ENCODE measurements at places on chromosomes 1 and 21.

GRCh38 chr1:158793604-158794003, 12.6 kb upstream of the OR6N2 start:
- no peak for DNase-seq

- no peak for DNase-seq
These were observed 186.1 kb upstream of the KLHDC7A start for GRCh38 chr1:18294437-18295176.

DNA sequence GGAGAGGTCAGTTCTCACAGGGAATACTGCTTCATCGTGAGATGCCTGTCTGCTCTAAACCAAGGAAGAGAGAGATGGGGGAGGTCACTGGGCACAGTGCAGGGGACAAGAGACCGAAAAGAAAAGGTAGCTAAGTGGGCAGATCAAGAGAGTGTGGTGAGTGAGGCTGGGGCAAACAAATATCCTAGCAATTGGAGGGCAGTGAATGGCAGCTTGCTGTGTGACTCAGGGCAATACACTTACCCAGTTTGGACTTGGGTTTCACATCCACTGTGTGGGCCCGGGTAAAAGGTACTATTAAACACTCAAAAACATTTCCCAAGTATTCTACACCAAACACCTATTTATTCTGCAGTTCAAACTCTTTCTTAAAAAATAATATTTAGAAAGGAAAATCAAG, 10.2 kb downstream of the PLXNA2 start:
- no peak for DNase-seq

DNA sequence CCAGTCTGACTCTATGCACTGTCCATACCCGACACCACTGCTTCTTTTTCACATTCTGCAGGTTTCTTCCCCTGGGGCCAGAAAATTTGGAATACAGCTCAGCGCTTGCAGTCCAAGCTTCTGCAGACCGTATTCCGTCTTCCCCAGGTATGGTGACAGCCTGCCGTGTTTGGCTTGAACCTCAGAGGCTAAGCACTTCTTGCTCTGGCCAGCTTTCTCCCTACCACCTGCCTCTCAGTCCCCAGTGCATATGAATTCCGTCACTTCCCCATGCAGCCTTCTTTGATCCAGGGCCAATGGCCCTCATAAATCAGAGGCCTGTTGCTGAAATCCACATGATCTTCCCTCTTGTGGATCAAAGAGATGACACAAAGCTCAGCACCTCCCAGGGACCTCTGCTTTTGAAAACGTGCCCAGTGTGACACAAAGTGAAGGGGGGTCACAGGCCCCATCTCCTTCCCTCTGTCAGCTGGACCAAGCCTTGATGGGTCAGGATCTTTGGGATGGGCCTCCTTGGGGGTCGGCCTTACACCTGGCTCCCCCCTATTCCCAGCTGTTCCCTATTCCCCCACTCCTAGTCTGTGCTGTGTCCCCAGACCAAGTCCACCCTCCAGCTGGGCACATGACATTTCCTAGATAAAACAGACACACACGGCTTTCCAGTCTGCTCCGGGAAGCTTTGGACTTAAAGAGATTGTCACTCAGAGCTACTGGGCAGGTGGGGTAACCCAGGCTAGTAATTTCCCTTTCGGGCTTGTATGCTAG, 66.6 kb downstream of the HMGB4 start:
- no peak for DNase-seq

DNA sequence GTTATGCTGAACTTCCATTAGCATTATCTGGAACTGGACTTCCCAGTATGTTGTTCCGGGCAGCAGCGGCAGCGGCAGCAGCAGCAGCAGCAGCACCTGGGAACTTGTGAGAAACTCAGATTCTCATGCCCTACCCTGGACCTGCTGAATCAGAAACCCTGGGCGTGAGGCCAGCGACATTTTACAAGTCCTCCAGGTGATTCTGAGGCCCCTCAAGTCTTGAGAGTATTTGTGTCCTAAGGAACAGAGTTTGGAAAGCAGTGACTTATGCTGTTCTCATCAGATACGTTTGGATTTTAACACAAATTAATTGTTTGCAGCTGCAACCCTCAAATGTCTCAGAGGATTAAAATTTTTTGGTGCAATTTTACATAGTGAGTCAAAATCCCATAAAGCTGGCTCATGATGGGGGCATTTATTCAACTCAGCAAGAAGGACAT, 157.2 kb upstream of the KAZN start:
- DNase-seq: no peak

DNA sequence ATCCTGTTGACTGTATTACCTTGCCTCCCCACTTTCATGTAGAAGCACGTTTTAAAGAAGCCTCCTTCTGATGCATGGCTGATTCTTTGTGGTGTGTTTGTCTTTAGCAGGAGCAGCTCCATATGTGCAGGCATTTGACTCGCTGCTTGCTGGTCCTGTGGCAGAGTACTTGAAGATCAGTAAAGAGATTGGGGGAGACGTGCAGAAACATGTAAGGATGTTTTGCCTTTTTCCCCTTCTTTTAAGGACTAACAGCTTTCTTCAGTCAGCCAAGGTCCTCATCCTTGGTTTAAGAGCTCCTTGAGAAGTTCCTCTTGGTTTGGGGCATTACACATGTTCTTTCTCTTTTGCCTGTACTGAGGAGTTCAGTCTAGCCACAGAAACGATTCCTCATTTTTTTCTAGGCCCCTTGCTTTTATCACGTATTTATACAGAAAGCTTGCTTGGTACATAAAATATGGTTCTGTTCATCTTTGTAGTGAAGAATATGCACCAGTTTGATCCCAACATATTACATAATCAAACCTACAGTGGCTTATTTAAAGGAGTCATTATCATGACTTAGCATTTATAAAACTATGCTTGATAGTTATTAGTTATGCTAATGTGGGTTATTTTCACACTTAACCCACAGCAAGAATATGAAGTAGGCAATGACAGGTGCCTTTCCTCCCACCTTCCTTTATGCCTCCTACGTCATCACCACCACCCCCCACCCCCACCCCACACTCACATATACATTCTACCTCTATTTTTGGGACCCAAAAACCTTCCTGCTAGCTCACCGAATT, 19.6 kb downstream of the CAP1 start:
- no peak for DNase-seq

DNA sequence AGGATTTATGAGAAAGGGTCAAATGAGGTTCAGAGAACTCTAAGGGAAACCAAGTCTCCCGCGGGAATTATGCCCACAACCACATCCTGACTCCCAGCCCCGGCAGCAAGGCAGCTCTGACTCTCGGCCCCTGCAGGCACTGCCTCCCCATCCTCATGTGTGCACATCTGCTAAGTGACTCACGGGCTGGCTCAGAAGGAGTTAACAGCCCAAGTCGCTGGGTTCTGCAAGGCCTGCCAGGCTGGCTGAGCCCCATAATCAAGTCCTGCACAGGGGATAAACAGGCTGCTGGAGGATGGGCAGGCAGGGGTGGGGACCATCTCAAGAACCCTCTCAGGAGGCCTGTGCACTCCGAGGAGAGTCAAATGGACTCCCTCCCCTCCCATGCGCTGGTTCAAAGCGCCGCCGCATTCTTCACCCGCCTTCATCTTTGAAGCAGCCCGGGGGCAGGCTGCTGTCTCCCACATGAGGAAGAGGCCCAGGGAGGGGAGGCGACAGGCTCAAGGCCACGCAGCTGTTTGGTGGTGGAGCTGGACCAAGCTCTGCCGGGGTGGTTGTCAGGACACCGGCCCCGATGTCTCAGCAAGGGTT, 344.3 kb downstream of the MATN1 start:
- no peak for DNase-seq

GRCh38 chr1:227880342-227880924, 65.0 kb downstream of the PRSS38 start:
- no peak for DNase-seq

- DNase-seq: no peak
These were observed 74.2 kb upstream of the RGS4 start for GRCh38 chr1:162994921-162995320.

DNA sequence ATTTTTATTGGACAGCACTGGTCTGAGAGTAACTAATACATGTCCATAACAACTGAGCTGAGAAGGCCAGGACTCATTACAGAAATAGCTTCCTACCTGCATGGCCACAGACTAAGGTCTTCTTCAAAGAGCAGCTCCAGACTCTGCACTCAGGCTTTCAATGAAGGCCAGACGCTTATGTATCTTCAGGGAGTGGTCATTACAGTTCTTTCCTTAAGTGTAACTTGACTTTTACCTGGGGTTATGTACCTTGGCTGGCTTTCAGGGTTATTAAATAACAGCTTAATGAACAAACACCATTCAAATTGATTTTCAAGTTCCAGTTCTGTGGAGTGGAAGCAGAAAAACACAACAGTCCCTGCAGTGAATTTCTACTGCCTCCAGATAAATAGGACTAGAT, 23.8 kb upstream of the SLC22A15 start:
- DNase-seq: no peak

DNA sequence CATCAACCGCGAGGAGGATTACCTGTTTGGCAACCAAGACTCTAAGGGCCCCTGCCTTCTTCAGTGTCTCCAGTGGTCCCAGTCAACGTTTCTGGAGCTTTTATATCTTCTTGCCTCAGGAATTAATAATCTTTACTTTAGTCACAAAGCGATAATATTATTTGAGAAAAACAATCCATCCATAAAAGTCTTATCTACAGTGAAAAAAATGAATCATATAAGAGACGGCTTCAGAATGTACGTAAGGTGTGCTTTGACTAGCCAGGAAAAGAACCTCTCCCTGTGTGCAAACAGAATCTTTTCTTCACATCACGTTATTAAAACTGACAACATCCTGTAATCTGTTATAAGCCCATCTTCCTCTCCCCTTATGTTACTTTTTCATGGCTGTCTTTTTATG, at the start of gene REG4:
TSS of gene REG4 (minus strand) at position 74 of the 400 bp plus-strand sequence. CDS start 2,691 bp downstream, outside the sequence.
- no peak for DNase-seq

- DNase-seq: no peak
These were observed 2.5 kb downstream of the SLC25A34 start for GRCh38 chr1:15738416-15739113.

- DNase-seq: no peak
These were observed 223.2 kb downstream of the BACH1 start for GRCh38 chr21:29521872-29522271.

- DNase-seq: no peak
These were observed 23.4 kb upstream of the PTP4A2 start for GRCh38 chr1:31961536-31961935.

GRCh38 chr1:199272139-199272544, 633.3 kb downstream of the PTPRC start:
- no peak for DNase-seq

- DNase-seq: no peak
These were observed 180.7 kb upstream of the VAMP3 start for GRCh38 chr1:7590426-7590790.

DNA sequence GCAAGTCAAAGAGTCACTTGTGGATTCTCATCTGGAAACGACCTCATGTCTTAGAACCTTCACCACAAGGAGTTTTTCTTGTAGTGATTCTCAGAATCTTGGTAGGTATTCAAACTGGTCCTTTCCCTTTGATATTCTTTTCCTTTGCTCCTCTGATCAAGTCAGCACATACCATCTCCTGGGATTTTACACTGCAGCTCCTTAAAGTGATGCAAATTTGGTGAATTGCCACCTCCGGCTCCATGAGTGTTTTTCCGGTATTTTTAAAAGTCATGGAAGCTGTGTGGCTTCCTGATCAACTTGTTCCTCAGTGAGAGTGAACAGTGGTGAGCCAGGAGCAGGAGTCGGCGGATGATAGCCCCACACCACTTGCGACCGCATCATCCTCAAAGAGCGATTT, 182.1 kb upstream of the DAB1 start:
- no peak for DNase-seq

- DNase-seq: no peak
These were observed 3.5 kb upstream of the NBL1 start for GRCh38 chr1:19640363-19641316.

DNA sequence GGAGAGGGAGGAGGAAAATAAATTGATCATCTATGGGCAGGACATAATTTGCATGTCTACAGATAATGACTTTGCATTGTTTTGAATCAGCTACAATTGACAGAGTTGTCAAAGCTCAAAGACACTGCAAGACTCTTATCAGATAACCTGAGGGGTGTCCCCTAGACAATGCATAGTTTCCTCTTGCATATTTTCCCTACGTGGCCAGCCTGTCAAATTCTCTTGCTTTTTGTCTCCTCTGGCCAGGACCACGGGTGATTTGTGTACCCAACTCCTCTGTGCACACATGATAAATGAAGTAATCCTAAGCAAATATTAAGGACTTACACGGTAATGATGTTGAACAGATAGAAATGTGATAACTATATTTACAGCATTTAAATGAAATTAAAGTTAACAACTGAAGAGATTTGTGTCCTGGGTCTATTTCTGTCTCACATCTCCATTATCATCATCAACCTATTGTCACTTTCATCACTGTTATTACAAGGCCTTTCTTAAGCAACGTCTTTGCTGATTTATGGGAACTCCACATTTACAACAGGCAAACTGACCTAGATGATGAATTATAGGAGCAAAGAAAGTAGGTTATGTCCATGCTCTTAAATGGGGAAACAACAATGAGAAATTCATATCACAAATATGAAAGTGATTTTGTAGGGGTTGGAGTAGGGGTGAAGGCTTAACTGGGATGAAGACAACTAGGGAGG, 18.8 kb downstream of the BATF3 start:
- DNase-seq: no peak

DNA sequence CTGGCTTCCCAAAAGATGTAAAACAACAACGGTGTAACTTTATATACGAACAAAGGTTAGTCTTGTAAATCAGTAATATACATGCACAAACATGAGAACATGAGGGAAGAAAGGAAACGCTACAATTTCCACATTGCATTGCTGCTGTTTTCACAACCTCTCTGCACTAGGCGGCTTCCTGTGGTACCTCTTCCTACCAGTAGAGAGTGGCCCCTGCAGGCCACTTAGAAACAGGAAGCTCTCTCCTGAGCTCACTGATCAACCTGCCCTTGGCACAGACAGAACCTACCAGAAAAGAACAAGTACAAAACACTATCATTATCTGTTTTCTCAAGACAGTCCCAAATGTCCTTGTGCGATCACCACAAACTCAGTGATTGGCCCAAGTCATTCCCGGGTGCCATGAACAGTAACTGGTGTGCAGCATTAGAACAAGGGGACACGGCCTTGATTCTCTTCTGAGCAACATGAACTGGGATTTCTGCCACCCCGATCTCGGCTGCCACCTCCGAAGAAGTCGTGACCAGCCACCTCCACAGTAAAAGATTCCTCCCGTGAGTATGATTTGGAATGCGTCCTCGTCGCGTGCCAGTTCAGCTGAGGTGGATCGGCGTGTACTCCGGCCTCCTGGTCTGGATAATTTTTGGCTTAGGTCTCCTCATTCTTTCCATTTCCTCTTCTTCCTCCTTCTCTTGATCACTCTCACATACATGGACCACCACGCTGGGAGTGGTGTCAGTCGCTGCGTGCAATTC, 5.7 kb upstream of the KCNE1 start:
- no peak for DNase-seq

All from stimulated activated CD4-positive, alpha-beta T cell treated with anti-CD3 and anti-CD28 coated beads, TNF-alpha, amount 100 ng/mL, for 1 hour (primary cell).